NCI-H1930 (cell line): ENCODE measurements at places on chromosomes 11 and 22.
A peak's percentile ranks its signal among the peaks of the same experiment; 100 is the strongest.

DNA sequence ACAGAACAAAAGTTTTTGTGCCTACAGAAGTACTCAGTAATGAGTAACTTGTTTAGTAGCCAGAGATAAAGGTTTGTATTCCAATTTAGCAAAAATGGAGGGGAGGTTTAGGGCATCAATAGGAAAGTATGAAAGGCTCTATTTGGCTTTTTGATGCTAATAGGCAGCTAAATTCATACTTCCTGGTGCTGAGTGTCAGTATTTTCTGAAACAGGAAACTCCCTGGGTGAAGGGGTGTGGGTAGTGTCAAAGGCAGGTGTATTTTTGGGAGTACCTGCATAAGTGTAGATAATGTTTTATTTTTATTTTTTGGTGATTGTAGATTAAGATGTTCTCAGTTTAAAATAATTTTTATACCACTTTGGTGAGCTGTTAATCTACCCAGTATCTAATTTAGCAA, 29.3 kb upstream of the MMP7 start:
- DNase-seq: no peak

- DNase-seq: no peak
Measured at GRCh38 chr11:43573873-43574272, 106.7 kb upstream of the HSD17B12 start.

- DNase-seq: no peak
Measured at GRCh38 chr11:61873588-61874376, 17.6 kb downstream of the FADS3 start.

- DNase-seq: no peak
Measured at GRCh38 chr11:79212741-79213190, 228.1 kb downstream of the TENM4 start.

- no peak for DNase-seq
Measured at GRCh38 chr22:45425531-45426265, 12.2 kb downstream of the RIBC2 start.

DNA sequence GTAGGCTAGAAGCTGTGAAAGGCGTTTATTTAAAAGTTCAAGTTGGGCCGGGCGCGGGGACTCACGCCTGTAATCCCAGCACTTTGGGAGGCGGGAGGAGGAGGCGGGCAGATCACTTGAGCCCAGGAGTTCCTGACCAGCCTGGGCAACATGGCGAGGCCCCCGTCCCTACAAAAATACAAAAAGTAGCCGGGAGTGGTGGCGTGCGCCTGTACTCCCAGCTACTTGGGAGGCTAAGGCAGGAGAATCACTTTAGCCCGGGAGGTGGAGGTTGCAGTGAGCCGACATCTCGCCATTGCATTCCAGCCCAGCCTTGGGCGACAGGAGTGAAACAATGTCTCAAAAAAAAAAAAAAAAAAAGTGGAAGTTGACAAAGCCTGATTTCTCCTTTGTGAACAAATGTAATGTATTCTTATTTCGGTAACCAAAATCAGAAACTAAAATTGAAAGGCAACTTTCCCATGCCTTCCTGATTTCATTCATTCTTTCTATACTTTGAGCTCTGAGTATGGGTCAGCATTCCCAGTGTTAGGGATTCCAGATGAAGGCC, 825 bp downstream of the PTPMT1 start:
- DNase-seq: no peak

- DNase-seq: no peak
Measured at GRCh38 chr11:117892651-117893050, 16.2 kb upstream of the FXYD6 start.

DNA sequence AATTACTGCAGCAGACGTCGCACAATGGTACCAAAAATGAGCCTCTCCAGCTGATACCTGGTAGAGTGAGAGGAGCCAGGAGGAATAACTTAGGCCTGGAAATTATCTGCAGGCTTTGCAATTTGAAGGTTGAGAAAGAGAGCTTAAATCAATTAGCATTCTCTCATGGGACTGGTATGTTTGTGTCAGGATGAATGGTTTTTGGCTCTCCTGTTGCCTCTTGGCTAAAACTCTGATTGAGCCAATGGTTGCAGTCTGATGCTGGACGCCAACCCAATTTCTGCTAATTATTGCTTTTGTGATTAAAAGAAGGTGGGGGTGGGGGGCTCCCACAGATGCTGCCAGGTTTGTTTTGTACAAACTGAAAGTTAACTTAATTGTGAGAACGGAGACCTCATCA, 12.5 kb upstream of the NELL1 start:
- peak; percentile 78 for DNase-seq

- DNase-seq: no peak
Measured at GRCh38 chr11:362642-363442, 6.5 kb upstream of the B4GALNT4 start.

- no peak for DNase-seq
Measured at GRCh38 chr22:37739035-37739434, 42.2 kb downstream of the TRIOBP start.

DNA sequence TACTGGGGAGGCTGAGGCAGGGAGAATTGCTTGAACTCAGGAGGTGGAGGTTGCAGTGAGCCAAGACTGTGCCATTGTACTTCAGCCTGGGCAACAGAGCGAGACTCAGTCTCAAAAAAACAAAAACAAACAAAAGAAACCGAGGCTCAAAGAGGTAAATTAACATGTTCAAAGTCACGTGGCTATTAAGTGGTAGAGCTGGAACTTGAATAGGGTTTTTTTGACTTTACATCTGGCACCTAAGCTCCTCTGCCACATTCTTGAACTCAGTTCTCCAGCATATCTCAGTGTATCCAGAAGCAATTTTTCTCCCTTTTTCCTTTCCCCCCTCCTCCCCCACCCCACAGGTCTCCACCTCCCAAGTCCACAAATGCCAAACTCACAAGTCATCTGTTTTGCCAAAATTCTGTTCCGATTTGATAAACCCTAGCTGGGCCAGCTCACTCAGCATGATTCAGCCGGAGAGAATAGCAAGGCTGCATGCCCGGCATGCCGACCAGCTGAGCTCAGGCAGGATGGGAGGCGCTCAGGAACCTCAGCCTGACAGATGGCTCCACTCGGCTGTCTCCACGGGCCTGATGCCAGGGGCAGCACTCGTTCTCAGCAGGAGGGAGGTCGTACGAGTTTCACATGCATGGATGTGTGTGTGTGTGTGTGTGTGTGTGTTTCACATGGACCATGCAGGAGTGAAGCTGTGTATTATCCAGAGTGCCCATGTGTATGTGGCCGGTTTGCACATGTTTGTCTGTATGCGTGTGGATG, 63.2 kb upstream of the RRAS2 start:
- no peak for DNase-seq

GRCh38 chr11:119538753-119539152, 115.8 kb upstream of the THY1 start:
- DNase-seq: no peak

DNA sequence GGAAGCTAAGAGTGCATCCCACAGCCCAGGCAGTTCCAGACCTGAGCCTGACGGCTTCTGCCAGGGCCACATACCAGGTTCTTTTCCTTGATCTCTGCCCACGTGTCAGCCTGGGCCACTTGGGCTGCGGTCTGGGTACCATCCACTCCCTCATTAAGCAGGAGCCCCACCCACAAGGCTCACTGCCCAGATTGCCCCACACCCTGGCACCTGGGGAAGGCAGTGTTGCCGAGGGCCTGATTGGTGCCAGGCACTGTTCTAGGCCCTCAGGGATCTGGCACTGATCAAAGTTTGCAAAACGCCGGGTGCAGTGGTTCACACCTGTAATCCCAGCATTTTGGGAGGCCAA, 15.4 kb downstream of the GGA1 start:
- no peak for DNase-seq

GRCh38 chr11:47620836-47621378, 21.5 kb downstream of the MTCH2 start:
- no peak for DNase-seq

DNA sequence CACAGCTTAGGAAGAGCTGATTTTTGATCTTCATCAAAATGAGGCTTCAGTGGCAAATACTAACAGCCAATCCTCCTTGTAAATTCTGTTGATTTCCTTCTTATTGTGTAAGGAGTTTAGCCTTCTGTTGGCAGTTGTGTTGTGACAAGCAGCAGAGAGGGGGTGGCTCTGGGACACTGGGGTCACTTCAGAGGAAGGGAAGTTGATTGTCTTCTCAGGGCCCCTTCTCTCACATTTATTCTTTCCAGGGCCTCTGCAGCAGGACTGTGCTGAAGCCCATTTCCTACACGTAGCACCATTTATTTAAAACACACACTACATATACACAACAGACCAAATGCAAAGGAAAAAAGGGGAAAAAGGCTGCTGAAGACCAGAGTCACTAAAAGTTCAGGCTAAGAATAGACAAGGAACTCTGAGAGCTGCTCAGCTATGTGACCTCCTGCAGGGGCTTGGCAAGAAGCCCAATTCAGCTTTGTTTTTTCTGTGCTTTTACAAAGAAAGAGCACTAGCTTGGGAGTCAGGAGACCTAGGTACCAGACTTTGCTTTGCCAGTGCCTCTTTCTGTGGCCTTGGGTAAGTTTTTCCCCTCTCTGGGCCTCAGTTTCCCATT, 28.3 kb upstream of the UPB1 start:
- DNase-seq: no peak

GRCh38 chr11:61004761-61005181, 33.3 kb downstream of the CD6 start:
- no peak for DNase-seq

- peak; percentile 49 for DNase-seq
Measured at GRCh38 chr11:118634431-118635236, 27.2 kb downstream of the PHLDB1 start.
